ENCODE measurements at places on chromosomes 16 and 17.
A peak's percentile ranks its signal among the peaks of the same experiment; 100 is the strongest.

- no peak for DNase-seq
Measured at GRCh38 chr17:45264988-45265387, 3.1 kb upstream of the SPATA32 start.

DNA sequence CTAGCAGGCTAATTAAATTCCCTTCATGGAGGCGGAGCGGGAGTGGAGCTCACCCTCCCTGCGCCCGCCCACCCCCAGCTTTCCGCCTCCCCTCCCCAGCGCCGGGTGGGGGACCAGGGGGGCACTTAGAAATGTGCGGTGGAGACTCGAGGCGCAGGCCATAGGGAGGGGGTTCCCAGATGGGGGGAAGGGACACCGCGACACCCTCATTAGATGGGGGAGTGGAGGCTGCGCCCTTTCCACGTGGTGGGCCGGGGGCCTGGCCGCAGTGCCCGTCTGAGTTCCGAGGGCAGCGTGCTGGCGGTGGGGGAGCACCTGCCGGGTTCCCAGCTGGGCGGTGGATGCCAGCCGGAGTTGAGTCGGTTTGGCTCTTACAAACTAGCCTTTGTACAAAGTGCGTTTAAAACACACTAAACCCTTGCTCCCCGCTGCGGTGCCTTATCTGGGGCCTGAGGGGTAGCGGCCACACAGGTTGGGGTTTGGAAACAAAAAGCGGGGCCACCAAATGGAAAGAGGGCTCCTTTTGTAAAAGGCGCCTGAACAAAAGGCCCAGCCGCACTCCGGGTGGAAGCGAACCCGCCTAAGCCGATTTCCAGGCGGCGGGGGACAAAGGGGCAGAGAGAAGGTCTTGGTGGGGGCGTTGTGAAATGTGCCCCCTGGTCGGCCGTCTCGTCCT lies 1.4 kb downstream of the GSE1 start:
- DNase-seq: no peak

GRCh38 chr16:87926246-87927194 lies 9.8 kb downstream of the CA5A start:
- no peak for DNase-seq

- no peak for DNase-seq
Measured at GRCh38 chr16:84763629-84764028, 56.2 kb upstream of the CRISPLD2 start.

DNA sequence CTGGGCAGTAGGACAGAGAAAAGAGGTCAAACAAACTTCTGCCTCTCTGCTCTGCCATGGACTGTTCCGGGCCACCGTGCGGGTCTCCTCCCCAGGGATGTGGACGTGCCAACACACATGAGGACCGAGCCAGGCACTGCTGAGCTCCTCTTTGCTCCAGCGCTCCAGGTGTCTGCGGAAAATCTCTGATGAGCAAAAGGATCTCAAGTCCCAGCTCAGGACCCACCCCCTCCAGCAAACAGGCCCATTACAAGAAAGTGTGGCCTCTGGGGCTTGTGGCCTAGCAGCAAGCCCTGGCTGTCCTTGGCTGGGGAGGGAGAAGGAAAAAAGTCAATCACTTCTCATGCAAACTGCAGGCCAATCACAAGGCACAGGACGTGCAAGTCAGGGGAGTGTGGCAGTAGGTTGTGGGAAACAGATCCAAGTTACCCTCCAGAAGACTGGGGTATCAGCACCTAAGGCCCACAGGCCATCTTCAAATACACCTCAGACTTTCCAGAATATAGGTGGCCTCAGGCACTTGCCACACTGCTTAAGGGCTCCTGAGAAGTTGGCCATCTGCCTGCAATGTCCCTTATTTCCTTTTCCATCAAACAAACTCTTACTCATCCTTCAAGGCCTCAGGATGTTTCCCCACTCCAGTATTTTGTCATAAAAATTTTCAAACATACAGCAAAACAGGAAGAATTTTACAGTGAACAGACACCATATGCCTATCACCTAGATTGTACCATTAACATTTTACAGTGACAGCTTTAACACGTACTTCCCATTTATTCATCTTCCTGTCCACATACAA lies 36.0 kb upstream of the SREBF1 start:
- DNase-seq: no peak

DNA sequence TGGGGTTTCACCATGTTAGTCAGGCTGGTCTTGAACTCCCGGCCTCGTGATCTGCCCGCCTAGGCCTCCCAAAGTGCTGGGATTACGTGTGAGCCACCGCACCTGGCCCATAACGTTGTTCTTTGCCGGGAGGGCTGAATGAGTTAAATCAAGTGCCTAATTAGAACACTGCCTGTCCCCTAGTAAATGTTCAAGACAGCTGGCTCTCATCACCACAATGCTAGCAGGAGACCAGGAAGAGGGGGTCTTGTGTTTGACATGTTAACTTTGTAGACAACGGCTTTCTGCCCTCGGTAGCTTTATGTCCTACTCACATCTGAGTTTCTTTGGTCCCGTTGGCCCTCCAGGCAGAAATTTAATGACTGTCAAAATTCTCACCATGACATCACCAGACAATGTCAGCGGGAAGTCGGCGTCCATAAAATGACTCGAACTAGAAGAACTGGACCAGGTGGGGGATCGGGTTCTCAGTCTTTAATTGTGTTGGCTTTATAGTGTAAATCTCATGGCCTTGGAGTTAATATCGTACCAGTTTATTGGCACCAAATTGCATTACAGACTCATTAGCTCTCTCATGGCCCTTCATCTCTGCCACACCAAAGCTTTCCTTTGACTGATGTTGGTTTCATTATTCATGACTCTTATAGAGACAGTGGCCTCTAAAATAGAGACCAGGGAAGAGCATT lies 11.4 kb upstream of the ITPRIPL2 start:
- DNase-seq: no peak

GRCh38 chr16:21703589-21704174 lies 39.9 kb downstream of the OTOA start:
- no peak for DNase-seq

DNA sequence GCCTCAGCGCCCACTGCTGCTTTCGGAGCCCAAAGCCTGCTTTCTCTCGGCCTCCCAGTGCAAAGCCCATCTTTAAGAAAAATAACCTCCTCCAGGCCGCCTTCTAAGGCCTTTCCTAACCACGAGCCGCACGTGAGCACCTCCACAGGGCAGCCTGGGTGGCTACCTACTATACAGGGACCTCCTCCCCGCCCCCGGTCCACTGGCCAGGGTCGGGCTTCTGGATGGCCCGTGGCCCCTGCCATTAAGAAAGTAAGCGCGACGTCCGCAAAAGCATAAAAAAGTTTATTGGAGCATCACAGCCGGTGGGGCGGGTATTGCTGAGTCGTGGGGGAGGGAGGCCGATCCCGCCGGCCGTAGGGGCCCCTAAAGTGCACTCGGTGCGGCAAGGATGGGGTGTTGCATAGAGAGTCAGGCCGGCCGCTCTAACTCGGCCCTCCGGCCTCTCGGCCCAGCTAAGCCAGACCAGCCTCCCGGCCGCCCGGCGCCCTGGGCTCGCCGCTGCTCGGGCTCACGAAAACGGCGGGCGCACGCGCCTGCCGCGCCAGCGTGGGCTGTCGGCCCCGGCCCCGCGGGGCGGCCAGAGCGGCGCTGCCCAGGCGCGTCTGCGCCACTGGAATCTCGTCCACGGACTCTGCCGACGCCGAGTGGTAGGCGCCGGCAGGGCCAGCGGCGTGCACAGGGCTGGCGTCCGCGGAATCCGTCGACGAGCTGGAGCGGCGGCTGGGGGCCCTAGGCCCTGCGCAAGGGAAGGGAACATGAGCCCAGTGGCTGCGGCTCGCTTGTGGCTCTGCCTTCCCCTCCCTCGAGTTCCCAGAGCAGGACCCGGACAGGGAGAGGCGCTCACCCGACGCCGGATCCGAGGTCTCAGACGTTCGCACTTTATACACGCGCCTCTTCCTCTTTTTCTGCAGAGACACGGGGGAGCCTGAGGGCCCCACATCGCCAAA lies 1.1 kb upstream of the TPPP3 start:
- DNase-seq: no peak

GRCh38 chr16:18948372-18949020 lies 22.3 kb upstream of the SMG1 start:
- no peak for DNase-seq

GRCh38 chr17:76725580-76726230 lies 701 bp downstream of the JMJD6 start:
- no peak for DNase-seq

GRCh38 chr17:28426081-28426519 lies 20.1 kb upstream of the SLC46A1 start:
- DNase-seq: no peak

GRCh38 chr17:82899941-82900340 lies 60.1 kb upstream of the ZNF750 start:
- no peak for DNase-seq

GRCh38 chr17:68937890-68938514 lies 17.2 kb downstream of the ABCA8 start:
- DNase-seq: no peak

DNA sequence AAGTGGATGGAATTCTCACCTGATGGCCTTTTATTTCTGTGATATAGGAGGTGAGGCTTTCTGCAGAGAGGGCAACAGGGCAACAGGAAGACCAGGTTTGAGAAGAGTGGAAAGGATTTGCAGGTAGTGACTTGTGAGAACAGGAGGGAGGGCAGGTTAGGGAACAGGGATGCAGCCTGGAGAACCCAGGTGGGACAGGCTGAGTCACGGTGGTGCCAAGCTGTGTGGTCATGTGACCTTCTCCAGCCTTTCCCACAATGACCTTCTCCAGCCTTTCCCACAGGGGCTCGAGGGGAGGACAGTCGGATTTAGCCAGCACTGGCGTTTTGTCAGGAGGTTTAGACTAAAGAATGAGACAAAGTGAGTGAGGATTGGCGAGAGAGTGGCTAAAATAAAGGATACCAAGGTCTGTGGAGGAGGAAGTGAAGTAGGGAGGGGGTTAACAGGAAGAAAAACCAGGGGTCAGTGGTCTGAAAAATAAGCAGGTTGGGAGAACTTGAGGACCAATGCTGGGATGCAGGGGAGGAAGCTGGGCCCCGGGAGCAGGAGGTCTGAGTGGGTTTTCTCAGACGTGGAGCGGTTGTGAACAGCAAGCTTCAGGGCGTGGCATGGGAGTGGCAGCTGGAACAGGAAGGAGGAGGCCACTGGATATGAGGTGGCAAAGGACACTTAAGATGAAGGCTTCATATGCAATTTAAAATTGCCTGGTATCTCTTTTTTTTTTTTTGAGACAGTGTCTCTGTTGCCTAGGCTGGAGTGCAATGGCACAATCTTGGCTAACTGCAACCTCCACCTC lies 37.7 kb downstream of the DNAH2 start:
- no peak for DNase-seq

GRCh38 chr17:27539152-27539551 lies 82.9 kb downstream of the KSR1 start:
- DNase-seq: no peak

GRCh38 chr17:7332111-7332510 lies 3.0 kb upstream of the NEURL4 start:
- DNase-seq: no peak

DNA sequence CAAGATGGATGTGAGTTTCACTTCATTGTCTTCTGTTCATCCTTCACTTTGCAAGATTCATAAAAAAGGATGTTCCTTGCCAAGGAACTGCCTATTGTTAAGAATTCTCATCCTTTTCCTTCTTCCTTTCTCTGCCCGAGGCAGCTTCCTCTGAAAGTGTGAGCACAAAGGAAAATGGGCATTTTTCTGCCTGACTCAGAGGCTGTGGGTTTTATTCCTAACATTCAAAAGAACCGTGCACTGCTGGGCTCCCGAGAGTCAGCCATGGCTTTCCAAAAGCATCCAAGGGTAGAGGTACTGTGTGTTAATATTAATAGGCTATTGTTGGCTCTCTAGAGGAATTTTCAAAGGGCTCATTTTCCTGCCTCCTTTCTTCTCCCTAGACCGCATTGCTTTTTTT lies 289.4 kb downstream of the ABCC12 start:
- no peak for DNase-seq

- DNase-seq: no peak
Measured at GRCh38 chr17:38982858-38983746, 15.9 kb upstream of the FBXO47 start.

GRCh38 chr17:1592751-1593629 lies 30.4 kb upstream of the PITPNA start:
- no peak for DNase-seq

DNA sequence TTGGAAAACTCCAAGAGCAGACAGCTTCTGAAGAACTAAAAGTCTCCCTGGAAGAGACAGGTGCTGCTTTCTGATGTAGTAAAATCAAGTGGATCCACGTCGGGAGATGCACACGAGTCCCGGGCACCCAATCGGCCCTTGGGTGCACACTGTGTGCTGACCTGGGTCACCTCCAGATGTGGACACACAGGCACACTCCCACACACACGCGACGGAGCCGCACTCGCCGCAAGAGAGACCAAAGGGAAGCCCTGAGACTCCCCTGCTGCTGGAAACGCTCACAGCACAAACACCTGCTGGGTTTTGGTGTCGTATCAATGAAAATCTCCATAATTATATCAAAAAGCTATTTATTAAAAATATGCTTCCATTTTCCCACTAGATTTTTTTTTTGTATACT lies 94.2 kb downstream of the ANKRD11 start:
- DNase-seq: no peak

DNA sequence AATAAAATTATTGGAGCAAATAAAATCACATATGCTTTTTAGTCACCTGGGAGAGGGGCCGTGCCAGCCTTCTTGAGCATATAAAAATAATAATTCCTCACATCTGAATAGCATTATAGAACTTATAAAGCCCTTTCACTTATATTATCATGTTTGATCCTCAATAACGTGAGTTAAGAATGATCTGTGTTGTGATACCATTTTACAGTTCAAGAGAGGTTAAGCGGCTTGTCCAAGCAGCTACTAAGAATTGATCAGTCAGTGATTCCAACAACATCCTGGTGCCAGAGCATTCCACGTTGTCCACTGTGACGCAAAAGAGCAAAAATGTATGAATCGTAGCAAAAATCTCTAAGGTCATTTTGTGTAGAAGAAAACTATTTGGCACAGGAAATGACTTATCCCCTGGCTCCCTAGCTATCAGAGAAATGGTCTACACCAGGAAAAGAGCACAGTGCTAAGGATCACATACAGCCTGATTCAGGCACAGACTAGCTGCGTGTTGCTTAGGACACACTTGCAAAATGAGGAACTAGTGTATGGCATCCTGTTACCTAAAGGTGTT lies 33.0 kb downstream of the ANKFN1 start:
- peak; percentile 92 for DNase-seq

DNA sequence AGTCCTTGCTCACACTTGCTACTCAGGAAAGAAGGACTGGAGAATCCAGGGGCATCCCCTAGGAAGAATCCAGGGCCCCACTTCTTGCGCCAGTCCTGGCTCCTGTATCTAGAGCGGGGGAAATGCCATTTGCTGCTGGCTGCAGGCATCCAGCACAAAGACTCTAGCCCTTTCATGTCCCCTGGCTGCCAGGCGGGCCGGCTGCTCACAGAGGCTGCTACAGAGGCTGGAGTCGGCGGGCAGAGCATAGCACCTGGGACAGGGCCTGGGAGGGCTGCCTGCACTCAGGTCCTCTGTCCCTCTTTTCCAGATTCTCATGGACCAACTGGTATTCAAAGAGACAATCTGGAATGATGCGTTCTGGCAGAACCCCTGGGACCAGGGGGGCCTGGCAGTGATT lies 13.8 kb downstream of the SMIM5 start:
- no peak for DNase-seq

GRCh38 chr17:968812-969730 lies 10.5 kb downstream of the NXN start:
- no peak for DNase-seq

- DNase-seq: no peak
Measured at GRCh38 chr17:67434061-67434525, 57.0 kb downstream of the PITPNC1 start.

- no peak for DNase-seq
Measured at GRCh38 chr16:2084895-2085625, 37.3 kb downstream of the TSC2 start.

Measured in HS-5 (cell line).